ENCODE measurements at places on chromosomes 7 and 10. TPM values are rescaled to one million over a fixed set of nuclear protein-coding genes. Genes with fewer than 3 reads are reported as not detected.

DNA sequence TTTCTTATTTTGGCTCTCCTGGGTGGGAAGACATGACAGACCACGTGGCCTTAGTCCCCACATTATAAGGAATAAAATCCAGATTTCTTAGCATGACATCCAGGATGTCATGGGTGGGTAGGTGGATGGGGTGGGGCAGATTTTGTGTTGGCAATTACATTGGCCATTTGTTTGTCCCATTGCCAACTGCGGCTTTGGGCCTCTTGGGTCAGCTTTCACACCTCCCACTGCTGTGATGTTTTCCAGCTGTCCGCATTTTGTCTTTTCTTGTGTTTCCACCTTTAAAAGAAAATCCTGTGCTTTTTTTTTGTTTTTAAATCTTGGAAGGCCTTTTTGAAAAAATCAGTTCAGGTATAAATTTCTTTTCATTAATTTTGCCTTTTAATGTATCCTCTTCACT is 237.0 kb downstream of the SDK1 start:
- DNase-seq, result no peak

Gene CALHM3
- not detected for total RNA-seq

DNA sequence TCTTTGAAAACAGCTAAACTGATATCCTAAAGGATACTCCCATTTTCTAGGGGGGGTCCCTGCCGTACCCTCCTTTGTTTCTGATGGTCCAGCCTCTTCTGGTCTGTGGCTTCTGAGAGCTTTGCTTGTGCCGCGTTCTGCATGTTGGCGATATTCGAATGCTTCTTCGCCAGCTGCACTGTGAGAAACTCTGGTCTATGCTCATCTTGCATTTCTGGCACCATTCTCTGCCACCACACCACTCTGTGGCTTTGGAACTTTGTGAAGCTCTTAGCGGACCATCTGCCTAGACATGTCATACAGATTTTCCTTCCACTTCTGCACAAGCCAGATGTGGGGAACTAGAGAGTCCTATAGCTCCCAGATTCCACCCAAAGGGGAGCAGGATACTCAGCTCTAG is 197.2 kb downstream of the REEP3 start:
- no peak overlapping the region for H3K27ac ChIP-seq
- no peaks in the 10 kb centered on the region for H3K27me3 ChIP-seq

DNA sequence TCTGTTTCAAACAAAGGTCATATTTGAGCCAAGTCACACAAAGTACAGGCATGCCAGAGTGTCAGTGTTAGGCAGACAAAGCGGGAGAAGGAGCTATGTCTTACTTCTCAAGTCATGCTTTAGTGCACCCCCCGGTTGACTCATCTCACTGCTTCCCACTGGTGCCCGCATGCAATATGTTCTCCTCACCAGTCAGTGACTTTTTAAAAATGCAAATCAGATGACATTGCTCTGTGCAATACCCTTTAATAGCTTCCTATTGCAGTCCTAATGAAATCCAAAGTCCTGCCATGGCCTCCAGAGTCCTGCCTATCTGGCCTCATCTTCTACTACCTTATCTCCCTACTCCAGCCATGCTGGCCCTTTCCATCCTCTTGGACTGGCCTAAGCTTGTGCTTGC is 429.1 kb downstream of the ACTR3B start:
- H3K27me3 ChIP-seq, result no peaks in the 10 kb centered on the region
- no peaks in the 10 kb centered on the region for H3K4me1 ChIP-seq
- no peak for DNase-seq
